ENCODE measurements at places on chromosomes 7 and 10.

- DNase-seq, result no peak
These were observed at the start of gene RAPGEF5 for GRCh38 chr7:22356701-22357310. RAPGEF5 (minus strand) TSS chr7:22357154; CDS start chr7:22357060, 94 bp downstream.

- DNase-seq, result no peak
These were observed 65.1 kb downstream of the PPP1R3C start for GRCh38 chr10:91567815-91568214.

DNA sequence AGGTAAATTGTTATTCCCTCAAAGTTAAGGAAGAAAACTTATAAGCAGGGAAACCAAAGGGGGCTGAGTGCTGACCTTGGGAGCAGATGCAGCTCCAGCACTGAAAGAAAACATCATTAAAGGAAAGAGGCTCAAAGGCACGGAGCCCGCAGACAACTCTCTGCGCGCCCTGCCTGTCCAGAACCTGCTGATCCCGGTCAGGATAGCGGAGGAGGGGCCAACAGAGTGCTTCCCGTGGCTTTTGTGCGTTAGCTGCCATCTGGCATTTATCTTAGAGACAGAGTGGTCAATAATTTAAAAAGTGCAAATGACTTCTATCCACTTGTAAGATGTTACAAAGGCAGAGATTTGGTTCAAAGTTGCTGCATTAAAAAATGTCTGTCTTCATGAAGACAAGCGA, 162.1 kb downstream of the FANK1 start:
- no peak for DNase-seq

- no peak for DNase-seq
These were observed 15.5 kb upstream of the KIF20B start for GRCh38 chr10:89685936-89686335.

- DNase-seq, result no peak
These were observed 99.5 kb downstream of the ADAM12 start for GRCh38 chr10:126288547-126289493.

DNA sequence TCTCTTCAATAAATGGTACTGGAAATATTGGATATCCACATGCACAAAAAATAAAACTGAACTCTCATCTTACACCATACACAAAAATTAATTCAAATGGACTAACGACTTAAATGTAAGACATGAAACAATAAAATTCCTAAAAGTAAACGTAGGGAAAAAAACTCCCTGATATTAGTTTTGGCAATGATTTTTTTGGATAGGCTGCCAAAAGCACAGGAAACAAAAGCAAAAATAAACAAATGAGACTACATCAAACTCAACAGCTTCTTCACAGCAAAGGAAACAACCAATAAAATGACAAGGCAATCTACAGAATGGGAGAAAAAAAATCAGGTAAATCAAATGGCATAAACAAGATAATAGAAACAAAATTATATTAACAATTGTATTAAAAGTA, 65.7 kb downstream of the ORC5 start:
- no peak for DNase-seq

DNA sequence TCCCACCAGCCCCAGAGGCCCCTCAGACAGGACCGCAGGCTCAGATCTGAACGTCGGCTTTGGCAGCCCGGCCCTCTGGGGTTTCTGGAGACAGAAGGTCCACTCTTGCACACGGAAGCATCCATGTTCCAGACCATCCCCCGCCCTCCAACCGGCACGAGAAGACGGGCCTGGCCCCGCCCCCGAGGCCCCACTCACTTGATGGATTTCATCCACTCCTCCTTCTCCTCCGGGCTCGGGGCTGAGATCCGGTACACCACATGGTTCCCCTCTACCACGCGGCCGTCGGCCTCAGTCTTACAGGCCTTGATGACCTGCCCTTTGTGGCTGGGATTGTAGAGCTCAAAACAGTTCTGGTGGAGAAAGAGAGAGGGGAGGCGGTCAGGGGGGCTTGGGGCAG, 107.3 kb downstream of the CYTH3 start:
- no peak for DNase-seq

DNA sequence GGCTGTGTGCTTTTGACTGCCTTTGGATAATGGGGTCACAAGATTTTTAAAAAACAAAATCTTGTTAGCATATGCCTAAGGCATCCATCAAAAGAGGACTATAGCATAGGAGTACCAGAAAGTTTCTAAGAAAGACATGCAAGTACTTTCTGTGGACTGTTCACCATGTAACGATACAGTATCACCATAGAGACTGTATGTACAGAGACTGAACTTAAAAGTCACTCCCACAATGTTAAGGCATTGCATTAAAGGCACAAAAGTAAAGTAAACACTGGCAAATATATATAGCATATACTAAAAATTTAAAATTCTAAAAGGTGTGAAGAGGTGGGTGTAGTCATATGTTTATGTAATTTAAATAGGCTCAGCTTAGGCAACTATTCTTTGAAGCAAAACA, 190.9 kb downstream of the IMMP2L start:
- DNase-seq, result no peak

DNA sequence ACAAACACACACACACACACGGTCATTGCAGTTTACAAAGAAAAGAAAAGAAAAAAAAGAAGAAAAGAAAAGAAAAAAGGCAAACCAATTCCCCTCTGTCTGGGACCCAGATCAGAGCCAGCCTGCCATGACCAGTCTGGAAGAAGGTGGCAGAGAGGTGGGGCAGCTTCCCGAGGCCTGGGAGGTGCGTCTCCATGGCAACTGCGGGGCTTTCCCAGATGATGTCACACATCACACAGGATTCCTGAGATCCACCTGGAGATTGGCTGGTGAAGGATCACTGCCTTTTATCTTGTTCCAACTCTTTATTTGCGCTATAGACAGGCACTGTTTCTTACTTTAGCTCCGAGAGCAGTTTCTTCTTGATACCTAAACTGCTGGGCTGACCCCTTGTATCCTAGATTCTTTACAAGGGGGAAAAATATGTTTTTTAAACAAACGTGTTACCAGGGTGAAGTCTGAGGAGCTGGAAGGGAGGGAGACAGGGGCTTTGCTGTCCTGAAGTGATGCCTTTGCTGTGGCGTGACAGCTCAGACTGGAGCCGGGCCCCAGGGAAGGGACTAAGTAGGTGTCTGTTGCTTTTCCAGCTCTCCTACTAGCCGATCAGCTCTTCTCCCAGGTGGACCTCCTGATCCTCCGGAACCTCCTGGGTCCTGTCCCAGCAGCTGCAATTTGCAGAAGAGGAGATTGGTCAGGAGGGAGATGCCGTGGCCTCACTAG, 298.5 kb downstream of the KLF6 start:
- DNase-seq, result no peak

DNA sequence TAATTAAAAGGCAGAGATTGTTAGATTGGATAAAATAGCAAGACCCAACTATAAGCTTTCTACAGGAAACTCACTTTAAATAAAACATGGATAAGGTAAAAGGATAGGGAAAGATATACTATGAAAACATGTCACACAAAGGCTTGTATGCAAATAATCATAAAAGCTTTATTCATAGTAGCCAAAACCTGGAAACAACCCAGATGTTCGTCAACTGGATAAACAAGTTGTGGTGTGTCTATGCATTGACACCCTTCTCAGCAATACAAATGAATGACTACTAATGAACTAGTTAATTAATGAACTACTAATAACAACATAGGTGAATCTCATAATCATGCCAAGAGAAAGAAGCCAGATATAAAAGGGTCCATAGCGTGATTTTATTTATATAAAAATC, 37.7 kb upstream of the OIT3 start:
- no peak for DNase-seq

- no peak for DNase-seq
These were observed 294.3 kb downstream of the BBS9 start for GRCh38 chr7:33423646-33424020.

DNA sequence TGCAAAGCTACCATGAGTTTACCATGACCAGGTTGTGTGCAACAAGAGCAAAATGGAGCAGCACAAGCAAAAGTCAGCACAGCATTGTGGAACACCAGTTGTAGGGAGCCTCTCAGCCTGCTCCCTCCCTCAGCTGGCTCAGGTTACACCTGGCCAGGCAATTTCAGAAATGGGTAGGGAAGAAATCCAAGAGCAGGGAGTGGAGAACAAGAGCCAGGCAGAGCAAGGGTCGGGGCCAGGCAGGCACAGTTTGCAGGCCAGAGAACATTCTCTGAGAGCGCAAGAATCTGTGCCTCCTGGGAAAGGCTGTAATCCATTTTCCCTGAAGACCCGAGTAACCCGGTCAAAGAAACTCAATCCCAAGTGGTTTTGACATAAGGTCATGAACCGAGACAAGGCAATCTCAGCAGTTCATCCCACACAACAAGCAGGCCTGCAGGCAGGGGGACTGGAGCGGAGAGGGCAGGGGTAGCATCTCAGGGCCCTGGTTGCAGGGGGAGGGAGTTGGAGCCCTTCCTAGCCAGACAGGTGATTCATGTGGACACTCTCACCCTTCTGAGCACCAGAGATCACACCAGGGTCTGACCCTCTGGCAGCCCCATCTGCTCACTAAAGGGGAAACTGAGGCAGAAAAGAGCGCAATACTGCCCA, 258.4 kb downstream of the PLXNA4 start:
- no peak for DNase-seq

DNA sequence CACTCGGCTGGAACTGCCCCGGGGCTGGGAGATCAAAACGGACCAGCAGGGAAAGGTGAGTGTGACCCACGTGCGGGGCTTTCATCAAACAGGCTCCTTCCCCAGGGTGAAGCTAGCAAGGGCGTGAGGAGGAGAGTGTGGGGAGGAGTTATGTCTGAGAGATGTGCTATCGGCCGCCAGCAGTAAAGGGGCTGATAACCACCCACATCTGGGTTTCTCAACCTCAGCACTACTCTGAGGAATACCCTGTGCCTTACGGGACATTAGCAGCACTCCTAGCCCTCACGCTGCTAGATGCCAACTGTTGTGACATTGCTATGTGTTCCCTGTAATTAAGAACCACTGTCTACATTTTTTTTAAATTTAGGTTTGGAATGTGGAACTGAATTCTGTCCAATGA, 113.9 kb upstream of the STK17A start:
- no peak for DNase-seq

DNA sequence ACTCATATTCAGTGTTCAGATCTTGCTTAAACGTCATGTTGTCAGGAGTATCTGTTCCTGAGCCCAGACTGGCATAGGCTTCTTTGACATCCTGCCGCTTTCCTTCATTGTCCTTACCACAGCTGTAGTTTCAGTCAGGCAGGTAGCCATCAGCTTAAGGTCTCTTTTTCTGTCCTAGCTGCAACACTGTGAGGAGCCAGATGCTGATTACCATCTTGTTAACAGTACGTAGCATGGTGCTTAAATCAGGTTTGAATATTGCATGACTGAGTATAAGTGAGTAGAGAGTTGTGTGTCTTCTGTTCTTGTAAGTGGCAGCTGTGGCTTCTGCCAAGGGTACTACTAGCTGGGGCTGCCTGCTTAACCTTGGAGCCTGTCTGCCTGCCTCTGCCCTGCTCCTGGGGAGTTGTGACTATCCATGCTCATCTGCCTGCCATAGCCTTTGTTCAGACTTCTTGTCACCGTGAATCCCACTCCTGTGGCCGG, 92.6 kb downstream of the MAPK8 start:
- no peak for DNase-seq

- no peak for DNase-seq
These were observed 322.2 kb downstream of the CDK14 start for GRCh38 chr7:90918303-90918702.

GRCh38 chr10:13808556-13809391, 222.0 kb downstream of the PRPF18 start:
- no peak for DNase-seq

- DNase-seq, result no peak
These were observed 3.0 kb upstream of the BUB3 start for GRCh38 chr10:123150986-123151736.

- no peak for DNase-seq
These were observed at the start of gene DPYSL4 for GRCh38 chr10:132186488-132187429. DPYSL4 (plus strand) TSS chr10:132186948; CDS start chr10:132187064, 116 bp downstream.

DNA sequence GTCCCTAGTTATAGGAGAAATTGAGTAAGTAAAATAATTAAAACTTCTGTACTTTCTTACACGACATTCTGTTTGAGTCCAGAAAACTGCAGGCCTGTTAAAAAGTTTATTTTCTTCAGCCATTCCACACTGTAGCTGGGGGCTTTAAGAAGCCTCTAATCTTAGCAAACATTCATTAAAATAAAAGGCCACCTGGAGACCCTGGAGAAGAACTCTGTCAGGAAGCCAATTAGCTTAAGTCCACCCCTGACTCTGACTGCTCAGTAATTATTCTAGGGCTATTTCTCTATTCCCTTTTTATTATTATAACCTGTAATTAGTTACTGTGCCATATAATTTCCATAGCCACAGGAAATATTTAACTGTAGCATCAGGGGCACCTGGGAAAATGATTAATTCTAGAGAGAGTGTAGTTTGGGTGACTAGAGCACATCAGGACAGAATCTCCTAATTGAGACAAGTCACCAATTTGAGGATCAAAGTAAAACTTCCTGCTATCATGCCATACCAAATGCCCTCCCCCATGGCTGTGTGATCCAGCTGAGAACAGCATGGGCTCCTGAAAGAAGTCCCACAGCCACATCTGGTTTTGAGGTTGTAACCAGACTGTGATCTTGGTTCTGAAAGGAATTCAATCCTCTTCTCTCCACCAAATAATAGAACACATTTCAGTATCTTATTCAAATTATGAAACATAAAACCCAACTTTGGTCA, 1302.3 kb downstream of the XPNPEP1 start:
- no peak for DNase-seq

GRCh38 chr7:26199301-26200037, 1.1 kb downstream of the HNRNPA2B1 start:
- peak; percentile 59 for DNase-seq

- no peak for DNase-seq
These were observed 502.0 kb upstream of the CELF2 start for GRCh38 chr10:10515479-10516204.

DNA sequence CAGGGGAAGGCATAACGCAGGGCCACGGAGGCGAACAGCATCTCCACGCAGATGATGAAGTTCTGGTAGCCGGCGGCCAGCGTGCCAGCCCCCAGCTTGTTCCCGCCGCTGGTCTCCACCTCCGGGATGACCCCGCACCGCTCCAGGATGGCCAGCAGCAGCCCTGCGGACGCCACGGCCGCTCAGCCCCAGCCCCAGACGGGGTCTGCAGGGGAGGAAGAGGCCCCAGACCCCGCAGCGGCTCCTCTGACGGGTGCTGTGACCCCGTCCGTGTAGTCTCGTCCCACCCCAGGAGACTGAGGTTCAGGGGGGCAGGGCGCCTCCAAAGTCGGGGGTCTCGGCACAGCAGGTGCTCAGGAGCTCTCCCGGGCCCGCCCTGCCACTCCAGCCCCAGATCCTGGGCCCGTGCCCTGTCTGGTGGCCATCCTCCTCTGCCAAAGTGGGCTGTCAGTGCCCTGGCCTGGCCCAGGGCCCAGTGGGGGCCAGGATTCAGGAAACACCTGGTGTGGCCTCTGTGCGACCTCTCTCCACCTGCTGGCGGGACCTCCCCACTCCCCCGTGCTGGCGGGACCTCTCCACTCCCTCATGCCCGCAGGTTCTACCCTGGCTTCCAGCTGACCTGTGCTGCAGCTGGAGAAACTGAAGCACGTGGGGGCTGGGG, 8.1 kb downstream of the TMEM184A start:
- no peak for DNase-seq

DNA sequence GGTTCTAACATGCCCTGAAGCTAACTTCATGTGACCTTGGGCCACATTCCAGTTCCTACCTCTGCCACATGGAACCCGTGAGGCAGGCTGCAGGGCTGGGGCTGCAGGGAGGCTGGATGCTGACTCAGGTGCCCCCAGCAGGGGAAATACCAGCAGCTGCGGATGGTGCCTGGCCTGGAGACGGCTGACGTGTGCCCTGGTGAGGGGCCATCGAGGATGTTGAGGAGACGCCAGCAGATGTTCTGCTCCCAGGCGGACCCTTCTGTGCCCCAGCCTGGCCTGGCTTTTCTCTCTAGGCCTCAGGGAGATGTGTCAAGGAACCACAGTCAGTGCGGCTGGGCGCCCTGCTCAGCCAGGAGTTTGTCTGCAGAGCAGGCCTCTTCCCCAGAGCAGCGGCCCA, 8.8 kb downstream of the BAG3 start:
- DNase-seq, result no peak

- DNase-seq, result no peak
These were observed 326.5 kb downstream of the THSD7A start for GRCh38 chr7:11505471-11505985.
